ENCODE measurements at places on chromosomes 2 and 18. TPM values are rescaled to one million over a fixed set of nuclear protein-coding genes. Genes with fewer than 3 reads are reported as not detected.

GRCh38 chr2:57450170-57450569, 596.4 kb upstream of the VRK2 start:
- DNase-seq: no peak

- DNase-seq: no peak
Measured at GRCh38 chr2:25567406-25567805, 106.0 kb downstream of the DTNB start.

DNA sequence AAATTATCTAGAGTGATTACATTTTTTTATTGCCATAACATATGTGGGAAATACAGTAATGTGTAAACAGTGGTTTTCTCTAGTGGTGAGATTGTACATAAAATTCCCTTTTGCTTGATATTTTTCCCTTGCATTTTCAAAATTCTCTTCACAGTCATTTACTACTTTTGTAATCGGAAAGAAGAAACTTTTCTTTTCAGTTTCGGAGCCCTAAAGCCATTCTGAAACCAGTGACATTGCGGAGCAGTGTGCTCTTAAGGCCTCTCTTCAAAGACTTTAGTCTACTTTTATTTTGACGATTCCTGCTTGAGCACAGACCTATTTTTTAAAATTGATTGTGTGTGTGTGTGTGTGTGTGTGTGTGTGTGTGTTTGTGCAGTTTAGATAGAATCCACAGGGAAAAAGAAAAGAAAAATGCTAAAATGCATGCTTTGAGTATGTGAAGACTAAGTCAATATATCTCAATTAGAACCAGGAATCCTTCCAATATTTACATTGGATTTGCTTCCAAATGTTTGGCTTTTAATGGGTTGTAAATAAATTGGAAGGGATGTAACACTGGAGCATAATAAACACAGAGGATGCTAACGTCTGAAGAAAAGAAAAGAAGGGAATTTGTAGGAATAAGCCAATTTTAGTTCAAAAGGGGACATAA, 357.4 kb downstream of the RND3 start:
- DNase-seq: no peak

DNA sequence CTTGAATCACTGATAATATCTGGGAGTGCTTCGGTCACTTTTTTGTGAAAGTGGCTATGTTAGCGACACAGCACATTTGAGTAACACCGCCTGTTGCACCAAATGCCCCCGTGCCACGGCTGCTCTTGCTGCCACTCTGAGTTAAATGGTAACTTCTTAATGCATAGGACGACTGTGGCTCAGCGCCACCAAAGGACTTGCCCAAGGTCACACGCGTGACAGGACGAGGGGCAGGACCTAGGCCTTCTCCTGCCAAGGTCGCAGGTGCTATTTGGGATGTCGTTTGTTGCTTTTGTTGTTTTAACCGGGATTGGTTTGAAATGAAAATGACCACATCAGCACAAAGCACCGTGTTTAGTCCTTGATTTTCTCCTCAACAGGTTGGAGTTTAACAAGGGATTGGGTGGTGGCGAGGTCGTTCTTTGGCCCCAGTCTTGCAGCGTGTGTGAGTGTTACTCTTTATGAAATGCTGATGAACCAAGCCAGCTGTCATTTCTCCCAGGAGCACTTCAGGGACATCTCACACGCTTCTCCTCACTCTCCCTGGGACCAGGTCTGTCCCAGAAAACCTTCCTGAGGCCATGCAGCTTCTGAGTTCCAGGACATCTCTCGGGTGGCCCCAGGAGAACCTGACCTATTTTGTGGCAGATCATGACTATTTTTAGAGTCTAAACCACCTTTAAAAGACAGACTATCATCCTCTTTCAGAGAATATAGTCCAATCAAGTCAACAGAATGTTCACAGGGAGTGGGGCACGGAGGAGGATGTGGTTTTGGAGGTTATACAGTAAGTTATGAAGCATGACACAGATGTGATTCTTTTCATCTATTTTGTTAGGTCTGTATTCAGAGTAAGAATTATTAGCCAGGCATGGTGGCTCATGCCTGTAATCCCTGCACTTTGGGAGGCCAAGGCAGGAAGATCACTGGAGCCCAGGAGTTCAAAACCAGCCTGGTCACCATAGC, 49.9 kb downstream of the MTCL1 start:
- DNase-seq: no peak

DNA sequence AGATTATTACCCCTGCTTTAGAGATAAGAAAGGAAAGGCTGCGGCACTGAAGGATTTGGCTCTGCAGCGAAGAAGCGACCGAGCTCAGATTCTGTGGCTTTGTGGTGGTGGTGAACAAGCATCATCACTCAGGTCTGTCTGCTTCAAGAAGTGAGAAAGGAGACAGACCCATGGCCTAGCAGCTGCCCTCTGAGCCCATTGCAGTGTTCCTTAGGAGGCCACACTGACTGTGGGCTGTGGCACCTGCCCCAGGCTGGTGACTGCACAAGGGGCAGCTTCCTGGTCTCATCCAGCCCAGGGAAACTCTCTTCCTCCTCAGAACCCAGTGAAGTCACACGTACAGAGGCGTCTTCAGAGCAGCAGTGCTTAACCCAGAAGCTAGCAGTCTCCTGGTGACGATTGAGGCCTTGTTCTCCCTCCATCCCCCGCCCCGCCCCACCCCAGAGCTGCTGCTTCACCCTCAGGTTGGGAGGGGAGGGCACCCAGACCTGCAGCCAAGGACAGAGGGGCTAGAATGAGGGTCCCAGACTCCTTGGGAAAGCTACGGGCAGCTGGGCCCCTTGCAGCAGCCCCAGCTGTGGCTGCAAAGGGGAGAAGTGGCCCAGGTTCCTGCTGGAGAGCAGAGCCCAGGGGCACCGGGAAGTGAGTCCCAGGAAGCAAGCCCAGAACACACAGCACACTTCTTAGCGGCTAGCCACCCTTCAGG, 22.2 kb downstream of the BIN1 start:
- no peak for DNase-seq

Gene APLF
- 6.2 TPM for total RNA-seq

GRCh38 chr2:176163672-176164056, 6.6 kb downstream of the HOXD3 start:
- no peak for DNase-seq

Measured in right cardiac atrium (tissue), 5 donors.